Myocyte (in vitro differentiated cells): ENCODE measurements at places on chromosomes 1 and 21. TPM values are rescaled to one million over a fixed set of nuclear protein-coding genes. Genes with fewer than 3 reads are reported as not detected.

- no peak for DNase-seq
These were observed 2.8 kb upstream of the SRRM1 start for GRCh38 chr1:24640288-24640687.

DNA sequence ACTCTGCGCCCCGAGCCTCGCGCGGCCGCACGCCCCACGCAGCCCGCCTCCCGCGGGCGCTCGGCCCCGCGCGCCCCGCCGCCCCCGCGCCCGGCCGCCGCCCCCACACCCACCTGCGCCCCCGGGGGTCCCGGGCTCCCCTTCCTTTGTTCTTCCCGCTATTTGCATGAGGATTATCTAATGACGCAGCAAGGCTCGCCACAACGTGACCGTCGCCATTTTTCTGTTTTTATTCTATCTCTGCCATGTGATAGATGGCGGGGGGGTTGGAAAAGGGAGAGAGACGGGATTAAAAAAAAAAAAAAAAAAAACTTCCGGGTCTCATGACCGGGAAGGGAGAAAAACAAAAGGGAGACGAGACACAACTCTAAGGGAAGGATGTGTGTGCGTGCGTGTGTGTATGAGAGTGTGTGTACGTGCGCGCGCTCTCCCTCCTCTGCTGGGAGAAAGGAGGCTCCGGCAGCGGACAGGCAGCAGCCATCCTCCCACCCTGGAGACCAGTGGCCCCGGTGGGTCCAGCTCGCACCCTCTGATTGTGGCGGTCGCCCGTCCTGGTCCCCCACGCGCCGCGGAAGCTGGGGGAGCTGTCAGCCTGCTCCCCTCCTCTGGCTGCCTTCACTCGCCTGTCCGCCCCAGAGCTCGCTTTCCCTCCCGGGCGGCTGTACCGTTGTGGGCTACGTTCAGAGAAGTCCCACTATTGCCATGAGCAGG is 80.4 kb upstream of the AK4 start:
- DNase-seq, result peak; percentile 78

DNA sequence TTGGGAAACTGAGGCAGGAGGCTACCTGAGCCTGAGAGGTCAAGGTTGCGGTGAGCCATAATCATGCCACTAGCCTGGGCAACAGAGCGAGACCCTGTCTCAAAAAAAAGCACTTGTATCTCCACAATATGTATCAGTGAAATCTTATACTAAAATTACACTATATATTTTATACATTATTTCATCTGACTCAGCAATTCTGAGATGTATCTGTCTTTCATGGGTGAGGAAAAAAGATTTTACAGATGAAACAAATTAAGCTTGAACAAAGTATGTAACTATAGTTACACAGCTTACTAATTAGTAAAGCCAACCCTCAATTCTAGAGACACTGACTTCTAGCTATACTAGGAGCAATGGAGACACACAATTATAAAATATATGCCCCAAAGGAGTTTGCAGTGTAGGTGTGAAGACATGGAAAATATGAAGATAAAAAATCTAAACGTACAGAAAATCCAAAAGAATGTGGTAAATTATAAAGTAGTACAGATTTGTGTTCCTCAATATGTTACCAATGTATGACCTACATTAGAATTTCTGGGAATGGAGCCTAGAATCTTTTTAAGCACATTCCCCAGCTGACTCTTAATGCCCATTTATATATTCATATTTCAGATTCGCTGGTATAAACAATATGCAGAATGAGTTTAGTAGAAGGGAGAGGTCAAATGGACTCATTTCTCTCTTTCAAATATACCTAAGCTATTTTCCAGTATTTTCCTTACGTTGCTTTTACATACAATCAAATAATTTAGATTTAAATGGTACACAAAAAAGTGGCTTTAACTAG is 14.6 kb downstream of the GTF2B start:
- no peak for DNase-seq

DNA sequence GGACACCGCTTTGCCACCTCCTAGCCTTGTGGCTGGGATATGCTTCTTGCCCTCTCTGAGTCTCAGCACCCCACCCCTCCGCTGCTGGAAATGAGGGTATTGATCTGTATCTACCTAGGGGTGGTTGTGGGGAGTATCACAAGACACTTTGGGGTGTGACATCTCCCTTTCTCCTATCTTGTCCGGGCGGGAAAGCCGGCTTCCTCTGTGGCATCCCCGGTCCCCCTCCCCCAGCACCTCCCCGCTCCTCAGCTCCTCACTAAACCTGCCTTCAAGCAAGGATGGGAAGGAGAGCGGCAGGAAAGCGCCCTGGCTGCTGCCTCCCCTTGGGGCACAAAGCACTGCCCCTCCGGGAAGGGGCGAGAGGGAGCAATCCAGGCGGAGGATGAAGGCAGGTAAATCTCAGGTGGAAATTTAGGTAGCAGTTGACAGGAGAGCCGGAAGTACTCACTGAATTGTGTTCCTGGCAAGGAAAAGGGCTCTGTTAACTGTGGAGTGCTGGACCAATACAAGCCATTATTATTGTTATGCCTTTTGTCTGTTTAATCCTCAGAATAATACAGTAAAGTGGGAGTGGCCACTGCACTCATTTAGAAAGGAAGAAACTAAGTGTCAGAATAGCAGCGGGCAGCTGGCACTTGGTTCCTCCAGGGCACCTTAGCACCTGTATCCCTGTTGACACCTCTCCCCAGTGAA is 49.0 kb upstream of the LRP8 start:
- no peak for DNase-seq

- peak; percentile 53 for DNase-seq
These were observed 8.9 kb upstream of the CELSR2 start for GRCh38 chr1:109240158-109241152.

DNA sequence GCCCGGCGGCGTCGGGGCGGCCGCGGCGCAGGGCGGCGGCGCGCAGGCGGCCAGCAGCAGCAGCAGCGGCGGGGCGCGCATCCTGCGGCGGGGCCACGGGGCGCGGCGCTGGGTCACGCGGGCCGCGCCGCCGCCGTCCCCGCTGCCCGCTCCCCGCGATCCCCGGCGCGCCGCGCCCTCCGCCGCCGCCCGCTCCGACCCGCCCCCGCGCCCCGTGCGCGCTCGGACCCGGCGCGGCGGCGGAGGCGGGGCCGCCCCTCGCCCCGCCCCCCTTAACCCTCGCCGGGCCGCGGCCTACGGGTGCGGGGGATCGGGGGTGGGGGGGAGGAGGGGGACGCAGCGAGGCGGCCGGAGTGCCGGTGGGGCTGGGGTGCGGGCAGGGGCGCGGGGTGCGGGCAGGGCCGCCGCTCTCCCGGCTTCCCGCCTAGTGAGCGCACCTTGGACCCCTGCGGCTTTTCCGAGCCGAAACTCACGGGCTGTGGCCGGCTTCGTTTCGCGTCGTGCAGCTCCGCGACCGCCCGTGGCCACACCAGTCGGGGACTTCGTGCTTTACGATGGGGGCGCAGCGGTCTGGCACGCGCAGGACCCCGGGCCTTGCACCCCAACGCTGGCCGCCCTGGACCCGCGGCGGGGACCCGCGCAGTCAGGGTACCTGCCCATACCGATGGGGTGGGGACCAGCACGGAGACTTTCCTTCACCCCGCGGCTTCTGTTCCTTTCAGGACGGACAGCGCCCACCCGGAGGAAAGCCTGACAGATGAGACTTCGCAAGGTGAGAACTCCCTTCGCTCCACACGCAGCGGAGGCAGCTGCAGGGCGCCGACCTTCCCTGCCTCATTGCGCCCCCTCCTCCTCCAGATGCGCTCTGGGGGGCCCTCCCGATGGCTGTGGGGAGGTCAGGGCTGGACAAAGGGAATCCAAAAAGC is at the start of gene FNDC10:
Gene FNDC10, minus strand, starts transcription at position 201 of the 926 bp plus-strand sequence. Its CDS starts 120 bp downstream, at position 81.
- DNase-seq, result no peak

DNA sequence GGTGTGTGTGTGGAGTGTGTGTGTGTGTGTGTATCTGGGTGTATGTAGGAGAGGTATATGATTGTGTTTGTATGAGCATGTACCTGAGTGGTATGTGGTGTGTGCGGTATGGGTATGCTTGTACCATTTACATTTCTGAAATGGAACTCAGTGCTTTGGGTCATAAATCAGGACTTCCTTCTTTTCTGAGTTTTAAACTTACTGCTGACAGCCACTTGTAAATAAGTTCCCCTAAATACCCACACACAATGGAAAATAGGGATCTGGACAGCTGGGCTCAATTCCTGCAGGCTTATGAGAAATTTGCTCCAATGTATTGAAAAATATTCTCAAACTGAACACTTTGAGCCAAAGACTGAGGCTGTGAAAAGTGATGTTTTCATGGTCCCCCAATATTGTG is 293.6 kb downstream of the HLX start:
- DNase-seq, result no peak

GRCh38 chr1:7258589-7259135 is 473.4 kb downstream of the CAMTA1 start:
- no peak for DNase-seq

GRCh38 chr1:52145137-52145536 is 3.2 kb downstream of the ZFYVE9 start:
- no peak for DNase-seq

DNA sequence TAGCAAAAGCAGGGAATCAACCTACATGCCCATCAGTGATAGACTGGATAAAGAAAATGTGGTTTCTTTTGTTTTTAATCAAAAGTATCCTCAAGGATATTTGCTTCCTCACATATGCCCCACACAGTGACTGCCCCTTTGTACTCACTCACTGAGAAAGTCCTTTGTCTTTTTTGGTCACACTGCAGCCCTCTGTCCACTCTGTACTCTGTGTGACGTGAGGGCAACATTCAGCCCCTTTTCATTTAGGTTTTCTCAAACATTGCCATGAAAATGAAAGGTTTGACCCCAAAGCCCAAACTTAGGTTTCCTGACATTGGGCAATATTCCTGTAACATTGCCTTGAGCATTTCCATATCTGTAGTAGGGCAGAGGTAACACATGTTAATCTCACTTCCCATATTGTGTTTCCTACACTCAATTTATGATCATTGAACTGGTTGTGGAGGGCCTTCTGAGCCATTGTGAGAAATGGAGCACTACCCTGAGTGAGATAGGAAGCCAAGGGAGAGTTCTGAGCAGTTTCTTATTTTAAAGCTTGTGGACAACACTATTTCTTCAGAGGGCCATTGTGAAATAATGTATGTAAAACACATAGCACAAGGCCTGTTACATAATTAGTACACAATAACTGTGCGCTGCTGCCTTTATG is 501.9 kb upstream of the C1orf87 start:
- DNase-seq, result no peak

DNA sequence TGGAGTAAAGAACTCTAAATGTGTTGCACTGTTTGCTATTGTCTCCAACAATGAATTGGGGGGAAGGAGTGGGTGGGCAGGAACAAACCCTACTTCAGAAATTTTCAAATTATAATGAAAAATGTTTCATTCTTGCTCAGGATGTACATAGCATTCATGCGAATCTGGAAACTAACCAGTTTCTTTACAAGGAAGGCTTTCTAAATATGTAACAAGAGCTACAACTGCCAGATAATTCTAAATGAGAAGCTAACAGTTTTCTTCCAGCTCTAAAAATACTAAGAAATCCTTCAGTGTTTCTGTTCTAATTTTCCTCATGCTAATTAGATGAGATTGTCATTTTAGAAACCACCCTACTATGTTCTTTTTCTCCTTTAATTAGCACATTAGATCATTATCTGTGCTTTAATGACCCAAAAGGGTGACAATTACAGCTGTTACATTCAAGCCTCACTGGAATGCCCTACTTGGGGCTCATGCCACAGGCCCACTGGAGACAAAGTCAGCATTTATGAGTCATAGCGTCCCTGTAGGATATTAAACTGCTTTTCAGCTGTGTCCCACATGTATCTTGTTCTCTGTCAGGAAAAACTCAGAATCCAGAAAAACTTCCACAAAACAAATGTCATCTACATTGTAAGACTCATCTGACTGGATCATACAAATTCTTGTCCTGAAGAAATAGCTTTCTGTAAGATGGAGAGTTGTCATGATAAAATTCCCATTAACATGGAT is 804.6 kb upstream of the CXADR start:
- DNase-seq, result peak; percentile 72

DNA sequence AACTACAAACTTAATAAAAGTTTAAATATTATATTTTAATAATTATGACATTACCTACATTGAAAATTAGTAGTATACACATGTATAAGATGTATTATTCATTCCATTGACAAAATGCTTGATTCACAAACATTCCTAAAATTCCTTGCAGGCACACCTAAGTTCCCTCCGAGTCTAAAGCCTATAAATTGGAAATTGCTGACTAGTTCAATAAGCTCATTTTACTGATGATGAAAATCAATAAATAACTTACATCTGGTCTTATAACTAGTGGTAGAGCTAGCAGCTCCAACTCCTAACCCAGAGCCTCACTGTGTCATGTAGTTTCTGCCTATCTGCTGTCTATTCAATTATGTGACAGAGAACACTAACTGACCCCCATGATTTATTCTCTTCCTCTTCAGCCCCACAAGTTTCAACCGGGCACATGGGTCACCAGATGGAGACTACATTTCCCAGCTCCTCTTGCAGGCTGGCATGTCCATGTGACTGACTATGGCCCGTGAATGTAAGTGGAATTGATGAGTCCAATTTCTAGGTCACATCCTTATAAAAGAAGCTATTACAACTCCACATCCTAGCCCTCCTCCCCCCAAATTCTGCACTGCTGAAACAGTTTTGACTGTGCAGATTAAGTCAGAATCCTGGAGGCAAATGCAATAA is 29.6 kb upstream of the LRRC8D start:
- no peak for DNase-seq

- DNase-seq, result no peak
These were observed 7.1 kb downstream of the PUSL1 start for GRCh38 chr1:1315435-1315954.

DNA sequence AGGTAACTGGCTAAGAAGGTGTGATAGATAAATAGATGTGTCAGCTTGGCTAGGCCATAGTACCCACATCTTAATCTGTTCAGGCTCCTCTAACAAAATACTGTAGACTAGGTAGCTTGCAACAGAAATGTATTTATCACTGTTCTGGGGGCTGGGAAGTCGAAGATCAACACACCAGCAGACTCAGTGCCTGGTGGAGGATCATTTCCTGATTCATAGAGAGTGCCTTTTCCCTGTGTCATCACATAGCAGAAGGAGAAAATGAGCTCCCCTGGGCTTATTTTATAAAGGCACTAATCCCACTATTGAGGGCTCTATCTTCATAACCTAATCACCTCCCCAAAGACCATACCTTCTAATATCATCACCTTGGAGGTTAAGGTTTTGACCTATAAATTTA is 532.7 kb upstream of the OLFM3 start:
- no peak for DNase-seq

- no peak for DNase-seq
These were observed 30.6 kb downstream of the CDK18 start for GRCh38 chr1:205535096-205535495.

DNA sequence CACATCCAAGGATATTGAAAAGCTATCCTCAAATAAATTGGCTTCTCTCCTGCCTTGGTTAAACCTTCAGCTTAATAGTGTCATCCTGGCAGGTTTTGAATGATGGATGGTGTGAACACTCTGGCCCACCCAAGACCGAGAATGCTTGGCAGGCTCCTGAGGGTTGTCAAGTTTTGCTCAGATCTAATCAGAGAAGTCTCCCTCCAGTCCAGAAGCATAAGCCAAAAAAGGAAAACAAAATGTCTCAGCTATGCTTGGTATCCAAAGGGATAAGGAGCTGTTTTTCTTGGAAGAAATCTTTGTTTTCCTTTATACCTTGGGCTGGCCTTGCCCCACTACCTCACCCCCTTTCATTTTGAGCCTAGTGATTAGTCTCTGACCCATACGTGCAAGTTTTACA is 172.7 kb downstream of the CRB1 start:
- DNase-seq, result no peak

GRCh38 chr1:12404918-12405317 is 175.1 kb downstream of the VPS13D start:
- no peak for DNase-seq

GPA33 gene
- not detected in 2 replicates for total RNA-seq

FOXD2 gene
- 0.05 and 0.37 TPM in 2 replicates for total RNA-seq

SPRR2A gene
- total RNA-seq, result not detected in 2 replicates

NOL9 gene
- 22.8 and 25.4 TPM in 2 replicates for total RNA-seq

INTS7 gene
- 12.1 and 12.9 TPM in 2 replicates for total RNA-seq

GJB5 gene
- total RNA-seq, result not detected in 2 replicates
